ENCODE measurements at places on chromosomes 5 and 9.
A peak's percentile ranks its signal among the peaks of the same experiment; 100 is the strongest.

GRCh38 chr5:84729326-84729725, 344.6 kb upstream of the EDIL3 start:
- peak; percentile 25 for DNase-seq

GRCh38 chr9:37438359-37438758, 15.9 kb downstream of the GRHPR start:
- DNase-seq: no peak

- DNase-seq: peak; percentile 62
Measured at GRCh38 chr9:36450110-36450732, 50.2 kb upstream of the RNF38 start.

DNA sequence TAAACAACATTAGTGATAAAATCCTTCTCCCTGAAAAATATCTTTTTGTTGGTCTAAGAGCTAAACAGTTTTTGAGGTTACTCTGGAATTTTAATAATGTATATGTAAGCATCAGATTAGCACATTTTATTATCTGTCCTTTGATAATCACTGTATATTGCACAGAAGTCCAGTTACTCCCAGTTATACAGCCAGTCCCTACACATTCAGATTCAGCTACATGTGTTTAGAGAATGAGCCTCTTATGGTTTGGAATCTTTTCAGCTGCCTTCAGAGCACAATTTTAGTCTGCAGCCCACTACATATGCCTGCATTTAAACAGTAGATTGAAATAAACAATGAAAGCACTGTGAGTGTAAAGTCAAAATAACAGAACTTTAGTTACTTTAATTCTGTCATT, 438.2 kb downstream of the ARHGEF28 start:
- no peak for DNase-seq

DNA sequence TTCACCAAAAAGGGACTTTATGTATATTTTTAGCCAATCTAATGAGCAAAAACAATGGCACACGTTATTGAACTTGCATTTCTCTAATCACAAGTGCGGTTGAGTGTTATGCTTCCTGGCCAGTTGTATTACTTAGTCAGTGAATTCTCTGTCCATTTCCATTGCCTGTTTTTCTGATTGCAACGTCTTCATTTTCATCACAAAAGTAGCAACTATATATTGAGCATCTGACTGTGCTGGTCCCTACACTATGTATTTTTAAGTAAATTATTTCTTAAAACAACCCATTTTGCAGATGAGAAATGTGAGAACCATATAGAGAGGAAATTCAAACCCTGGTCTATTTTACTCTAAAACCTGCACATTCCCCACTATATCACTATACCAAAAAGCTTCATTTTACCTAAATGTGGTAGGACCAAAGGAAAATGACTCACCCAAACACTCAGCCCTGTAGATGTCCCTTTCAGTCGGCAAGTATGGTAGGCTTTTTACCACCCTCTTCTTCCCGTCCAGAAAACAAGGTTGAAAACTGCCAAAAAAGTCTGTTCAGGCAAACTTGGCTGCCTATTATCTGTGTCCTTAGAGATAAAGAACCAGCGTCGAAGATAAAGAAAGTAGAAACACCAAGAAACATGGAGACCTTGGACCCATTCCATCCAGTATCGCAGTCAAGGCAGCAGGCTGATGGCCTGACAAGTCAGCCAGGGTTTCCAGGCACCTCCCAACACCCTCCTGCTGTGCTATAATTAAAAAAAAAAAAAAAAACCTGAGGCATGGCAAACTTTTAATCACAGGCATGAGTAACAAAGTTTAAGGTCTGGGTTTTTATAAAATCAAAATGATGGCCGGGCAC, 18.8 kb upstream of the FAM13B start:
- no peak for DNase-seq

DNA sequence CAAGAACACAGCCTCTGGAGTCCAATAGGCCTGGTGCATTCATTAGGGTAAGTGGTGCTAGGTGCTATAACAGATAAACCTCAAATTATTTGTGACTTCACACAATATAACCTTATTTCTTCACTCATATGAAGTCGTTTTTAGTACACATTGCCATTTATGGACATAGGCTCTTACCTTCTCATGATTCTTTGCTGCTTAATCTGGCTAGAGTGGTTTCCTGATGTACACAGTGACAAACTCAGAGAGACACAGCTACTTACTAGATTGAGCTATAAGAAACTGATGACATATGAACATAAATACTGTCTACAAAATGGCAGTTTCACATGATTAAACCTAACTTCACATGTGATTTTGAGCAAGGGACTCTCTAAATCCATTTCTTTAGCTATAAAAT, 14.2 kb upstream of the SUB1 start:
- no peak for DNase-seq

GRCh38 chr5:591746-592145, 20.4 kb upstream of the CEP72 start:
- no peak for DNase-seq

DNA sequence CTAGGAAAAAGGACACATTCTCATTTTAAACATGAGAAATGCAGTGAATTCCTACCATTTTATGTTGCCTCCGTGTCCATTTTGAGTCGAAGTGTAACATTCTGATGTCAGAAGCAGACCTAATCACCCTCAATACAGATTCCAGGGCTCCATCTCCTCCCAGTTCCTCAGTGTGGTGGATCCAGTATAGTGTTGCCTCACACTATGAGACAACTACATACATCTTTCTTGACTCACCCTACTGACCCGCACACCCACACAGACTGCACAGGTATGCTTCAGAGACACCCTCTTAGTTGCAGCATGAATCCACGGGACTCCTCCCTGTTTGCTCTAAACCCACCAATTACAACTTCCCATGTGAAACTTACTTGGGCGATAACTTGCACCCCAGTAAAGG, 564.9 kb downstream of the SEMA5A start:
- DNase-seq: no peak

DNA sequence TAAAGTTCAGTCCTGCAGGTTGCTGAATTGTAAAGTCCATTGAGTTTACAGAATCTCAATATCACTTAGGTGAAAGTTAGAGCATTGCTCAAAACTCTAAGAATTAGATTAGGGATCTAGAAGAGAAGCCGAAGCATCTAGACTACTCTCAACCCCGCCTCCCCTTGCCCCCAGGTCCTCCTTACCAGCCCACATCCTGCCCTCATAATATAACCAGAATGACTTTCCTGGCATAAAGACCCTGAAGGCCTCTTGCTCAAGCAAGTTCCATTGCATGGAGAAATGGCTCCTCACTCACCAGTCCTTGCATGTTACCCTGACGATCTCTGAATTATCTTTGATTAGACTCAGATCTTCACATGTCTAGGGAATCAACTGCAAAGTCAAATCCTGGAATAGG, 78.8 kb downstream of the SPATA31C2 start:
- DNase-seq: no peak

DNA sequence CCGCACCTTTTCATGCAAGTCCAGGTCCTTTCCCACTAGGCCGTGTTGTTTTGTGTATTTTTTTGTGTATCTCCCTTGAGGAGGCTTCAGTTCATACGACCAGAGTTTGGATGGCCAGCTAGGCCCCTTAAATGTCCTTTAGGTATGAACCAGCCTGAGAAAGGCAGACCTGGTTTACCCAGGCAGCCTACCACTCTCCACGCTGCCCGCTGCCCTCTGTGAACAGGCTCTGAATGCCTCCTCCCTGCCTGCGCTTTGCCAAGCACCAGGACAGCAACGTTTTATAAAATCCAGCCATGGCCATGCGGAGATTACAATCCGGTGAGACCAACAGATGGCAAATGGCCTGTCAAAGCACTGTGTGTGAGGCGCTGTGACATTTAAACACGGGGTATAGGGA, 626 bp upstream of the CLTB start:
- no peak for DNase-seq

GRCh38 chr9:92098638-92099037, 16.6 kb downstream of the SPTLC1 start:
- DNase-seq: no peak

GRCh38 chr5:36202521-36202961, 39.2 kb downstream of the NADK2 start:
- DNase-seq: no peak

GRCh38 chr5:38163636-38164237, 94.6 kb upstream of the EGFLAM start:
- no peak for DNase-seq

DNA sequence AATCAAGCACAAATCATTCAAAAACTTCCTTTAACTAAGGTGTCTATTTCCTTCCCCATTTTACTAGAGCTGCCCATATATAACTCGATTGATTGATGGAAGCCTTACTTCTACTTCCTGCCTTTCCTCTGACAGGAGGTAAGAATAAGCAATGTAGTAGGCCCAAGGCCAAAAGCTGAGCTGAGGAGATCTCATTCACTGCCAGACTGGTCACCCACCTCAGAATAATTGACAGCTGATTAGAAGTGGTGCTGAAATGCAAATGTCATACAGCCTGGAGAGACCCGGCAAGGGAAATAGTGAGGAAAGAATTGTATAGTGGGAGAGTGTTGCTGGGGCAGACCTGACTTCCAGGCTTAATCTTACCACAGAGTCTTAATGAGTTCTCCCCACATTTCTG, 239.9 kb downstream of the SAXO1 start:
- no peak for DNase-seq

DNA sequence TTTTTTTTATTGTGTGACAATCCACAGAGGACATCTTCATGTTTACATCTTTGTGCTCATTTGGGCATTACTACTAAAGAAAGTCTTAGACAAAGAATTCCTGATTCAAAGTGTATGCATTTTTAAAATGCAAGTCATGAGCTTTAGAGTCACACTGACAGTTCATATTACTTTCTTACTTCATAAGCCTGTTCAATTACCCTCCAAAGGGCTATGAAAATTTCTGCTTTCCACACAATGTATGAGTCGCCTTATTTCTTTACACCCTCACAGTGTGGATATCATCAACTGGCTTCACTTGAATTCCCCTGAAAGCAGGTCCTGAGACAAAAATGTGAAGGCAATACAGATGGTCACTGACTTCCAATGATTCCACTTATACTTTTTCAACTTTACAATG, 280.4 kb upstream of the PTGER4 start:
- no peak for DNase-seq

DNA sequence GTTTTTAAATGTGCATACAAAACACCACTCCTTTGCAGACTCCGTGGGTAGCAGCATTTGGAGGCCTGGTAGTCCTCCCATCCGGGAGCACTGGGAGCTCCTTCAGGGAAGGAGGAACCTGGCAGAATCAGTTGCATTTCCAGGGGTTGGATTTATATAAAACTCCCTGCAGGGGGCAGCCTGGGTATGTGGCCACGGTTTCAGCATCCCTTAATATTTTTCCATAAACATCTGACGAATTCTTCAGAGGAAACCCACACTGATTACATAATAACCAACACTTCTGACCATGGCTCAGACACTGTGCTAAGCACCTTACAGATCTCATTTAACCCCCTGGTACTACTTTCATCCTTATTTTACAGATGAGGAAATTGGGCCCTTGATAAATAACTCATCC, 6.1 kb upstream of the AFAP1L1 start:
- peak; percentile 37 for DNase-seq

DNA sequence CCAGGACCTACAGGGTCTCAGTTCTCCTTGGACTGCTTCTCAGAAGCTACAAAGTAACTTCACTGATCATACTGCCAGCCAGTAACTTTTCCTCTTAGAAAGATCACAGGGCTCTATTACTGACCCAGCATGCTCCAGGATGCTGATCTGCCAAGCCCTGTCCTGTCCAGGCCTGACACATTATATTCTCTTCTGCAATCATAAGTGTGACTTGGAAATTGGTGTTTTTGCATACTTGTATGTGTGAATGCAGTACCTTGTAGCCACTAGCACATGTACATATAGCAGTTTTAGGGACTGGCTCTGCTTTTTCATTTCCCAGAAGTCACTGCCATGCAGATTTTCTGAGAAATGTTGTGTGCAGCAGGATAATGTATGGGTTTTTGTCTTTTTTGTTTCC, 40.1 kb upstream of the CCNH start:
- DNase-seq: no peak

GRCh38 chr9:37062336-37062735, 28.3 kb upstream of the PAX5 start:
- no peak for DNase-seq

GRCh38 chr5:138354926-138355378, 2.5 kb downstream of the KDM3B start:
- DNase-seq: peak; percentile 86

GRCh38 chr5:91079037-91079436, 304.1 kb downstream of the ARRDC3 start:
- peak; percentile 11 for DNase-seq

GRCh38 chr5:179297486-179298180, 47.6 kb downstream of the ADAMTS2 start:
- DNase-seq: no peak

- no peak for DNase-seq
Measured at GRCh38 chr9:7097040-7097715, 339.4 kb downstream of the KDM4C start.

GRCh38 chr5:168889039-168889438, 309.9 kb upstream of the PANK3 start:
- no peak for DNase-seq

DNA sequence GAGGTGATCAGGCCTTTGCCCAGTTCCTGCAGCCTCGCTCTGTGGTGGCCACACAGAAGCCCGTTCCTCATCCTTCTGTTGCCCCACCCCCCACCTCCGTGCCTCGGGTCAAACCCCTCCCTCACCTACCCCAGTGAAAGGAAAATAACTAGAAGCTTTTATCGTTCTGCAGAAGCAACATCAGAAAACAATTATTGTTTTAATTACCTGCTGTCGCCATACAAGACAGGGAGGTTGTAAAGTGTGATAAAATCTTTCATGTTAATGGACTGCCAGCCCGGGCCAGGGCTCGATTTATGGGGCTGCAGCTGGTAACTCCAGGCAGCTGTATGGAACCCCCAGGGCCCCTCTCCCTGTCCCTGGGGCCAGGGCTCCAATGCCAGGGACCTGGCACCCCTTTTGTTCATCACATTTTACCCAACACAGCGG, 20.6 kb downstream of the UNC5A start:
- no peak for DNase-seq

DNA sequence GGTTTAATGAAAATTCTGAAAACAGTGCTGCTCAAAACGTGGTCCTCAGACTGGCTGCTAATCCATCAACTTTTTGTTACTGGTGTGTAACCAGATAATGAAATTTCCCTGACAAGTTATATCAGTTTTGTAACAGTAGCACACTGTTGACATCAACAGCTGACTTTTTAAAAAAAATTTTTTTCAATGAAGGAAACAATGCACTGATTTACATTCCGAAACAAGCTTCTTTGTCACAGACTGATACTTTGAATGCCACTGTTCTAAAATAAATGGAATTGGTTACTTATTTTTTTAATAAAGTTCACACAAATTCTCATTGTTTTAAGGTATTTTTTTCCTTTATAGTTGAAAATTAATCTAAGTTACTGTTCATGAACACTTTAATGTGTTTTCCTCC, 169.1 kb downstream of the NIPBL start:
- DNase-seq: no peak

GRCh38 chr5:69494452-69494851, 1.9 kb downstream of the OCLN start:
- DNase-seq: no peak

DNA sequence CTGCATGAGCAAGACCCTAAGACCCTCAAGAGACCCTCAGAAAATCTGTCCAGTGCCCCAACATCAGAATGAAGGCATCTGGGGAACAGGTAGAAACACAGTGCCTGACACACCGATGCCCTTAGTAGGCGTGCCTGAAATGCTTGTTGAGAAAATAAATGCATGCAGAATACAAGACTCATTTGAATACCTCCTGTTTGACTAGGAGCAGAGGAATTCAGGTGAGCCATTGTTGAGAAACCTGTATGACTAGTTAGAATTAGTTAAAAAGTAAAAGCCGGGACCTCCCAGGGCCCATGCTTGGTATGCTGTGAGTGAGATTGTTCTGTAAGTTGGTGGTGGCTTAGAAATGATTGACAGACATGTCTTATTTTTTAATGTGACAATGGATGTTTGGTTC, 55.0 kb downstream of the WWC1 start:
- DNase-seq: peak; percentile 86
